ENCODE measurements at places on chromosomes 4 and X.

DNA sequence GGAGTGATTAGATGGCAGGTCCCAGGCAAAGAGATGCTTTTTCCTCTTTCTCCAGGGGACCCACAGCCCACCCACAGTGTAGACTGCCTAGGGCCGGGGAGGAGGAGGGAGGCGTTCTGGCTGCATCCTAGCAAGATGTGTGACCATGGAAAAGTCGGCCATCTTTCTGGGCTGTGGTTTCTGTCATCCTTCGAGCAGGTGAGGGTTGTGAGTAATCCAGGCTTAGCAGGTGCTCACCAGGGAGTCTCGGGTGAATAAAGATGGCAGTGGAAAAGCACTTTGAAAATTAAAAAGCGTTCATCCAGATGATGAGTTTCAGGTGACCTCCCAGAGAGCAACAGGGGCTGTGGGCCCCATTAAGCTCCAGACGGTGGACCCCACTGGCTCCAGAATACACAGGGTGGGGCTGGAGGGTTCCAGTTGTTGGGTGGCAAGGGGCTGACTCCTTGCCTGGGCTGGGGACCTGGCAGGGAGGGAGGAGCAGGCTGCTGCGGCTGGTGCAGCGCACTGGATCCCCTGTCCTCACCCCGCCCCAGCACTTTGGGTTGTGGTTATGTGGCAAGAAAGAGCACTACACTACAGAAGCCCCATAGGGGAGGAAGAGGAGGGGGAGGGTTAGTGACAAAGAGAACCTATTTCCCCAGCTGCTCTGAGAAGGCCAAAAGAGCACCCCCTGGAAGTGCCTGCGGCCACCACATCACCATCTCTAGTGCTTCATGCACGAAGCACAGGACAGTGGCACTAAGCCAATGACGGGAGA lies 23.7 kb downstream of the ELF4 start:
- DNase-seq, result no peak

GRCh38 chr4:85084371-85085094 lies 118.0 kb upstream of the WDFY3 start:
- peak; percentile 63 for DNase-seq

DNA sequence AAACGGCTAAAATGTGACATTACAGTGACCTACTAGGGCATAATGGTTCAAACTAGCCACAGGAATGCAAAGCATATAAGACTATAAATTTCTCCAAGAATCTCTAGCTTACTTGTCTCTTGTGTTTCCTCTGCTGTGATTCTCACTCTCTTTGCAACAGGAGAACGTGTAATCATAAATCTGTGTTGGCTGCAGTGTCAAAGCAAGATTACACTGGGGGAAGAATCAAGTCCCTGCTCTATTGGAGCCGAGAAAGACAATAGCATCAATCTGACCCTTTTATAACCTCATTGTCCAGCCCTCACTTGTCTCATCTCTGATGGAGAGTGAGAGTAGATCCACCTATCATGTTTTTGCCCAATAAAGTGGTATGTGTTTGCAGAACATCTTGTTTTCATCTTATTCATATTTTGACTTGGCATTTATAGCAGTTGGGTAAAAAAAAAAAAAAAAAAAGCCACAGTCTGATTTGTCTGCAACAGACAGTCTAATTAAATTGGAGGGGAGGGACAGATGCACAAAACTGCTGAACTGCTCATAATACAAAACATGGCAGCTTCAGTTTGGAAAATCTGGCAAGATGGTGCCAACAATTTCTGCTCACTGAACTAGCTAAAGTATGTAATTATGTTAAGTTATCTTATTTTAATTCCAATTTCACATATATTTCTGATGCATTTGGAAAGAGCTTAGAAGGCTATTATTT lies 165.0 kb upstream of the GABRA2 start:
- no peak for DNase-seq

DNA sequence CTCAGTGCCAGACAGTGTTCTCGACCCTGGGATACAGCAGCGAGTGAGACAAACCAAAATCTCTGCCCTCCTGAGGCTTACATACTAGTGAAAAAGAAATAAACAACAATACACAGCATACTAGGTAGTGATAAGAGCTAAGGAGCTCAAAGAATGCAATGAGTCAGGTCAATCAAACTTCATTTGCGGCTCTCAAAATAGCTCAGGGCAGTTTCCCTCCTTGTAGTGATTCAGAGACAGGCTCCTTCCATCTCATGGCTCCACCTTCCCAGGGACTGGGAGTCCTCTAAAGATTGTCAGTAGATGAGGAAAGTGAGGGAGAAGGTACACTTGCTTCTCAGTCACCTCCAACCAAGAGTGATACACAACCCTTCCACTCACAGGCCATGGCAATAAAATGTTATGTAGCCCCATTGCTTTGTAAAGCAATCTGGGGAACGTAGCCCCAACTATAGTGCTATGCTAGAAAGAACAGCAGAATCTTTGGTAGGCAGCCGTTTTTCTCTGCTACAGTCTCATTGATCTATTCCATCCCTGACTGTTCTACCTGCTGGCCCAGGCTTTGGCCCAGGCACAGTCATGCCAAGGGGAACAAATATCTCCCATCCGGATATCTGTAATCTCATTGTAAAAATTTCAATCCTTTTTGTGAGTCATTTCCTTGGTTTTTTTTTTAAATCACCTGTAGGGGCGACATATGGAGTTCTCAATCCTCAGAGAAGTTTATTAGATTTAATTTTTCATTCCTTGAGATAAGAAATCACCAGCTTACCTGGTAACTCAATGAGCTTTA lies 183.1 kb upstream of the S100G start:
- DNase-seq, result no peak

- DNase-seq, result no peak
Measured at GRCh38 chrX:22542641-22543040, 269.9 kb downstream of the CBLL2 start.

All from kidney capillary endothelial cell (primary cell).